ENCODE measurements at places on chromosomes 5 and 9. TPM values are rescaled to one million over a fixed set of nuclear protein-coding genes. Genes with fewer than 3 reads are reported as not detected.

The SH3GL2 gene
- total RNA-seq, result not detected

The THBS4 gene
- 5.0 TPM for total RNA-seq

The CCNJL gene
- total RNA-seq, result 1.1 TPM

The EFNA5 gene
- 11.7 TPM for total RNA-seq

The OGN gene
- 2.1 TPM for total RNA-seq

The RIGI gene
- total RNA-seq, result 22.6 TPM

The ZDHHC11B gene
- total RNA-seq, result not detected

The CCDC192 gene
- not detected for total RNA-seq

The TEX48 gene
- total RNA-seq, result not detected

The NMUR2 gene
- total RNA-seq, result not detected

The ABLIM3 gene
- total RNA-seq, result 10.2 TPM

The PCDHB11 gene
- 0.81 TPM for total RNA-seq

The FREM1 gene
- 0.97 TPM for total RNA-seq

The TMEM8B gene
- 3.7 TPM for total RNA-seq

The LVRN gene
- total RNA-seq, result 1.5 TPM

The IRX2 gene
- total RNA-seq, result 28.6 TPM

Data from hair follicle dermal papilla cell (primary cell).